ENCODE measurements at places on chromosomes 12 and 14.

- no peak for DNase-seq
Measured at GRCh38 chr12:110908377-110909152, 11.8 kb downstream of the MYL2 start.

- DNase-seq, result no peak
Measured at GRCh38 chr14:72942934-72943333, 16.7 kb downstream of the DCAF4 start.

- no peak for DNase-seq
Measured at GRCh38 chr14:50061664-50062437, 54.5 kb downstream of the VCPKMT start.

DNA sequence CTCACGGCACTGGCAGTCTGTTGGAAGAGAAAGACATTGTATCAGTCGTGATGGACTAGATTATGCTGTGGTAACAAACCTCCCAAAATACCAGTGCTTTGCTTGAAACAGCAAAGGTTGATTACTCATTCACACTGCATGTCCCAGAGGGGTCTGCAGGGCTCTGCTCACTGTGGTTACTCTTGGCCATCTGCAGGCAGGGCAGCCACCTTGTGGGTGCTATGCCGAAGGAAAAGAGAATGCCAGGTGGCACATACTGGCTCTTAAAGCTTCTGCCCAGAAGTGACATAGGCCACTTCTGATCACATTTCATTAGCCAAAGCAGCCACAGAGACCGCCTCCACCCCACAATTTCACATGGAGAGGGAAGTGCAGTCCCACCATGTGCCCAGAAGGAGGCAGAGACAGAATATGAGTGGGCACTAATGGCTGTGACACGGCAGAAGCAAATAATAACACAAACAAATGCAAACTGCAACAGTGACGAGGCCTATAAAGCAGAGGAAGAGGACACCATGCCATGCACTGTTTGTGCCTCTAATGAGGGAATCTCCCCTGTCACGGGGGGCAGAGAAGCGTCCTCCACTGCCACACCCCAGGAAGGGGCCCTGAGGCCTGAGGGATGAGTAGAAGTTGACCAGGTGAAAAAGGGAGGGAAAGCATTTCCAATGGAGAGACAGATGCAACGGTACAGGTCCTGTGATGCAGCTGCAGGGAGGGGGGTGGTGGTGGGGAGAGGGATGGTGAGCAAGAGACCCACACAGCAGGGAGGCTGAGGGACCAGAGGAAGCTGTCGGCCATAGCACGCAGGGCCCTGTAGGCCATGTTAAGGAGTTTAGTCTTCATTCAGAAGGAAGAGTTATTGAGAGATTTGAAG lies 51.7 kb upstream of the KICS2 start:
- no peak for DNase-seq

DNA sequence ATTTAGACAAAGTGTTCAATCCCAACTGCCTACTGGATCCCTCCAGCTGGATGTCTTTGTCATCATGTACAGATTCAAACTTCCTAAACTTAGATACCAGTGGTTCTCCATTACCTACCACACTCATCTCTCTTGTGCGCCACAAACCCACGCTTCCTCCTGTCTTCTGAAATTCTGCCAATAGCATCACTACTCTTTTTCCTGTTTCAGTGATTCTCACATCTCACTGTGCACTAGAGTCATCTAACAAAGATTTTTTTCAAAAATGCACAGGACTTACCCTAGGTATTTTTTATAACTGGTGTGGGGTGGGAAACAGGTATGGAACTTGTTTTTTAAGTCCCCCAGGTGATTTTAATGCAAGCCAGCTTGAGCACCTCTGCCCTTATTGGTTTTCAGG lies 5.9 kb downstream of the PSMB5 start:
- no peak for DNase-seq

DNA sequence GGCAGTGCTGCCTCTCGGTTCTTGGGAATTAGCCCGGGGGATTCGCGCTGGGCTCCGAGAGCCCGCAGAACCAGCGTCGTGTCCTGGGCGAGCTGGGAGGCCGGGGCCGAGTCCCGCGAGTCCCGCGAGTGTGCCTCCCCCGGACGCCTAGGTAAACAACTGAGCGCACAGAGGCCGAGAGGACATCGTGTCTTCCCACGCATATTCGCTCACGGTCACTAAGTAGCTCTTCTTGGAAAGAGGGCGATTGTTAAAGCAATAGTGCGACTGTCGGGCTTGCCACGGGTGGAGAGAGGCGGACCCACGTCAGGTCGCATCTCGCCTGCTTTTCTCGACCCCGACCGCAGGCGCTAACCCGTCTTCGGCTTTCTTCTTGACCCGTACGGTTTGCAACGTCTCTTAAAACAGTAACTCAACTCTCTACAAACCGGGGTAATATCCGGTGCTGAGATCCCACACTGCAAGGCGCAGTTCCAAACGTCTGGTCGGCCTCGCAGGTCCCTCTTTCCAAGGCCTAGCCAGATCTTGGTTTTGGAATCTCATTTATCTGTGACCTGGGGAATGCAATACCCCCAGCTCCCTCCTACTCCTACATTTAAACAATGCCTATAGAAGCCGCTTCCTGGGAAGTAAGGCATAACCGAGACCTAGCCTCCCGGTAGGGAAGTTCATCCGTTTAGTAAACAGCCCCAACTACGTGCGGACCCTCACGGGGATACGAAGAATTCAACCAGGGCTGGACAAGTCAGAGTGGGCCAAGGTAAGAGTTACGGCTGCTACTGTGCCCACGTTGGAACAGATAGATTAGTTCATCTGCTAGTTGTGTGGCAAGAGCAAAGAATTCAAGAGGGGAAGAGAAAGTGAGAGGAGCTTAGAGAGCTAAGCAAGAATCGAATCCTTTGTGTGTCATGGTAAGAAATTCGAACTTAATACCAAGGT lies 736 bp upstream of the PHLDA1 start:
- peak; percentile 28 for DNase-seq

GRCh38 chr14:23447361-23448350 lies 12.2 kb upstream of the MYH7 start:
- no peak for DNase-seq

DNA sequence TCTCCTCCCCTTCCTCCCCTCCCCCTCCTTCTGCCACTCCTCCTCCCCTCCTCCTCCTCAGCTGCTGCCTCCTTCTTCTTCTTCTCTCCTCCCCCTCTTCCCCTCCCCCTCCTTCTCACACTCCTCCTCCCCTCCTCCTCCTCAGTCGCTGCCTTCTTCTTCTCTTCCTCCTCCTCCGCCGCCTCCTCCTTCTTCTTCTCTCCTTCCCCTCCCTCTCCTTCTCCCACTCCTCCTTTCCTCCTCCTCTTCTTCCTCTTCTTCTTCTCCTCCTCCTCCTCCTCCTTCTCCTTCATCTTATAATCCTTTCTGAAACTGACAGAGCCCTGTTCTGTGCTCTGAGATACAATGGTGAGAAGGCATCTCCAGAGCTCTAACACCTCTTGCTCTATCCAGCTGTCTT lies 73.1 kb upstream of the DCD start:
- no peak for DNase-seq

DNA sequence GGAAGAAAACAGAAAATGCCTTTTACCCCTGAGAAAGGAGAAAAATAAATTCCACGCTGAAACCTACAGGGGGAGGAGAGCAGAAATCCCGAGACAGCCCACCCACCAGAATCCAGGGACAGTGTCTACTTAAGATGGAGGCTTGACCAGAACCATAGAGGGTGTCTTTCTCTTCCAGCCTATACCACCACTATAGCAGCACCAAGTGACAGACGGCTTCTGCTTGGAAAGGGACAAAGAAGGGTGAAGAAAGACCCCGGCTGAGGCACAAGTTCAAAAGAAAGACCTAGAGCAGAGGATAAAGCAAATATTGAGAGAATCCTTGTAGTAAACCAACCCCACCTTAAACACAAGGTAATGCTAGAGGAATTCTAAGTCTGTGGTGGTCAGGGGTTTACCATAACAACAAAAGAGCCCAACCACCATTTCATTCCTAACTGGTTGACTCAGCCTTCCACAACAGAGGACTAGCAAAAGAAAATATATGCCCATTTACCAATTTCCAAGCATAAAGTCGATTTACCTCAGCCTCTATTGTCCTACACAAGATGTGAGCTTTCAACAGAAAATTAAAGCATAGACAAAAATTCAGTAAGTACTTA lies 105.3 kb upstream of the FOXG1 start:
- no peak for DNase-seq

- no peak for DNase-seq
Measured at GRCh38 chr14:89657014-89657413, 240.0 kb upstream of the FOXN3 start.

DNA sequence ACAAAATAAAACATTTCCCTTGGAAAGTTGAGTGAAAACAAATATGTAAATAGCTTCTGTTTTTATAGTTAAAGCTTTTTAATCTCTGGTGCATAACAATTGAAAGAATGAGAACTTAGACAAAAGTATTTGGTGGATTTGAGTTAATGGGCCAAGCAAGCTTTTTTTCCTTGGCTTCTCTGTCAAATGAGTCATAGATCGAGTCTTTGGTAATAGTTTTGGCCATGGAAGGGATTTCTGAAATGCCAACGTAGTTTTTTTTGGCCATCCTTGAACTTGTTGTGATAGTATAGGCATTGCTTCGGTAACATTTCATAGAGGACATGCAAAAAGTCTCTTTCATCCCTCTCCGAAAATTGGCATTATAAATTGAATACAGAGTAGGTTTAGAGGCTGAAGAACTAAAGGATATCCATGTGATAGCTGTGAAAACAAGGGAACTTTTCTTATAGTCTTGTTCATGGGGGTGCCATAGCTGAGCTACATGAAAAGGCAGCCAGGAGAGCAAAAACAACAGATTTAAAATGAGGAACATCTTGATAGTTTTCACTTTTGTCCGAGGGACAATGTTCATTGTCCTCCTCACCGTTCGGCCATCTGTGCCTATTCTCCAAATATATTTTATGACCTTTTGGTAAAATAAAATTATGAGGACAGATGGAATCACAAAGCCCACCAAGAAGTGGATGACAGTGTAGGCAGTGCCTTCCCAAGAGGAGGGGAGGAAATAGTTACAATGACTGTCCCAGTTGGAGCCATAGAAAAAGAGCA lies 34.7 kb downstream of the GPR19 start:
- DNase-seq, result no peak

DNA sequence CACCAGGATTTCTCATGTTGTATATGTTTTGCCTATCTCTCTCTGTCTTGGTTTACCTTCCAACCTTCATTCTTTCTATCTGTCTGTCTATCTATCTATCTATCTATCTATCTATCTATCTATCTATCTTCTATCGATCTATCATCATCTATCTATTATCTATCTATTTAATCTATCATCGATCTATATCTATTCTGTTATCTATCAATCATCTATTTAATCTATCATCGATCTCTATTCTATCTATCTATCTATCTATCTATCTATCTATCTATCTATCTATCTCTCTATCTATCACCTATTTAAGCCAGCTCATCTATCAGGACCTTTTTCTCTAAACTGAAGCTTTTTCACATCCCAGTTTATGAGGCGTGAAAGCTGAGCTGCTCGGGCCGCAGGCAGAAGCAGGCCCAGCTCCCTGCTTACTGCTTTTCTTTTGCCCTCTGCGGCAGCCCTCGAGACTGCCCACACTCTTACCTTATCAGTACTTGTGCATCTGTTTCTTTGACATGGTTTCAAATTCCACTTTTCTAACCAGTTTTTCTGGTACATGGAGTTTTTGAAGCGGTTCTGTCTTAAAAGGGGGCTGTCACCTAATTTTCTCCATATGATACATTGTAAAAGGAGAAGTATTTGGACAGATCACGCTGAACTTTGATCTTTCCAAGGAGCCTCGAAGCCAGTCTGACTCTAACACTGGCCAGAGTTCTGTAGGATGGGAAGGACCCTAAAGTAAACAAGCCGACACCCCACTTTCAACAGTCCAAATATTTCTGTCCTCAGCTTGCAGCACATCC lies 44.4 kb upstream of the GSG1 start:
- no peak for DNase-seq

DNA sequence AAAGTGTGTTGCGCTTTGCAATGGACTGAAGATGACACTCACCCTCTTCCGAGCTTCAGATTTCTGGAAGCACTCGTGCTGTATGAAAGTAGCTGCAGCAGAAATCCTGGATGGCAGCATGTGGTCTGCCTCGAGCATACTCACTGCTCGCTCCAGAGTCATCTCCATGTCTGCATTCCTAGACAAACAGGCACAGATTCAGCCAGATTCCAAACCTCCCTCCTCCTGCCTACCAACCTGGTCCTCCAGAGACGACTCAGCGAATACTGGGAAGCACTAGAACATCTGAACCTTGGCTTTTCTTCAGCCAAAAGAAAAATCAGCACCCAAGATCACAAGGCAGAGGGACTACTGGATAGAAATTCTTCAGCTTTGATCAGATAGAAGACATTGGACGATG lies 27.7 kb downstream of the PKP2 start:
- DNase-seq, result no peak

Measured in stimulated activated CD8-positive, alpha-beta memory T cell treated with anti-CD3 and anti-CD28 coated beads, Interleukin-4, amount 100 ng/mL, for 24 hours (primary cell).